ENCODE measurements at places on chromosomes 3 and 15. TPM values are rescaled to one million over a fixed set of nuclear protein-coding genes. Genes with fewer than 3 reads are reported as not detected.

Gene NOX5
- total RNA-seq: not detected

Gene LYZL4
- total RNA-seq: not detected

Gene ZNF654
- 19.1 TPM for total RNA-seq

DNA sequence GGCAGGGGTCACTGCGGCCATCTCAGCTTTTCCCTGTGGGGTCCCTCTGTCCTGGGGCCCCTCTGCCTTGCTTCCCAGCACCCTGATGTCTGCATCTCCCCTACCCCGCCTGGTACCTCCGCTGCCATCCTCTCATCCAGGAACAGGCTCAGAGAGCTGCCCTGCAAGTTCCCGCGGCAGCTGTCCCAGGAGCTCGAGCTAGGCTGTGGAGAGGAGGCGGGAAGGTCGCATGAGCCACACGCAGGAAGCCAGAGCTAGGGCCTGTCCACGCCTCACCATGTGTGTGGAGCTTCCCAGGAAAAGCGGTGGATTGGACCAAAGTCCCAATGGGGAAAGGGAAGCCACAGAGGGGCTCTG is 12.5 kb downstream of the PLA2G4B start:
- H3K27me3 ChIP-seq: no peaks in the 10 kb centered on the region
- H3K27ac ChIP-seq: no peak overlapping the region
- no peak overlapping the region for H3K4me3 ChIP-seq
- peaks cover 15% of the 10 kb centered on the region for H3K36me3 ChIP-seq
- DNase-seq: no peak
- no peaks in the 10 kb centered on the region for H3K4me1 ChIP-seq

GRCh38 chr3:46878781-46879436 is 1.4 kb downstream of the PTH1R start:
- H3K27ac ChIP-seq: no peak overlapping the region
- H3K4me1 ChIP-seq: peaks cover 21% of the 10 kb centered on the region
- H3K36me3 ChIP-seq: no peaks in the 10 kb centered on the region
- peaks cover 7% of the 10 kb centered on the region for H3K27me3 ChIP-seq
- H3K4me3 ChIP-seq: no peak overlapping the region
